ENCODE measurements at places on chromosomes 1 and 21. TPM values are rescaled to one million over a fixed set of nuclear protein-coding genes. Genes with fewer than 3 reads are reported as not detected.

The IGSF5 gene
- polyA plus RNA-seq, result 1.6 TPM

The COA6 gene
- 25.0 TPM for polyA plus RNA-seq

DNA sequence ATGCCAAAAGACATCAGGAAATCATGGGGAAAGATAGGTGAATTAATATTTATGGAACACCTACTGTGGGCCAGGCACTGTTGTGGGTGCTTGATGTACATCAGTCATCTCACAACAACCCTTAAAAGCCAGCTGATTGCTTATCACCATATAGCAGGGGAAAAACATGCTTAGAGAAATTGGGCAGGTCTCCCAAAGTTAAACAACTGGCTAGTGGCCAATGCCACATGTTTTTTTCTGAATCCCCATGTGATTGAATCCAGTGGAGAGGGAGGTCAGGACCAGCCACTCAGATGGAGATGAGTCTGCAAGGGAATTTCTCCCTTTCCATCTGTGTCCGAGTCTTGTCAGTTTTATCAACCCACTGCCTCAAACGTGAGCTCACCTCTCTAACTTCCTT lies 33.5 kb downstream of the UTP25 start:
- DNase-seq, result no peak

- no peak for DNase-seq
These were observed 29.2 kb upstream of the PDE9A start for GRCh38 chr21:42624095-42624790.

GRCh38 chr1:39666772-39667171 lies 5.1 kb downstream of the NT5C1A start:
- no peak for DNase-seq

DNA sequence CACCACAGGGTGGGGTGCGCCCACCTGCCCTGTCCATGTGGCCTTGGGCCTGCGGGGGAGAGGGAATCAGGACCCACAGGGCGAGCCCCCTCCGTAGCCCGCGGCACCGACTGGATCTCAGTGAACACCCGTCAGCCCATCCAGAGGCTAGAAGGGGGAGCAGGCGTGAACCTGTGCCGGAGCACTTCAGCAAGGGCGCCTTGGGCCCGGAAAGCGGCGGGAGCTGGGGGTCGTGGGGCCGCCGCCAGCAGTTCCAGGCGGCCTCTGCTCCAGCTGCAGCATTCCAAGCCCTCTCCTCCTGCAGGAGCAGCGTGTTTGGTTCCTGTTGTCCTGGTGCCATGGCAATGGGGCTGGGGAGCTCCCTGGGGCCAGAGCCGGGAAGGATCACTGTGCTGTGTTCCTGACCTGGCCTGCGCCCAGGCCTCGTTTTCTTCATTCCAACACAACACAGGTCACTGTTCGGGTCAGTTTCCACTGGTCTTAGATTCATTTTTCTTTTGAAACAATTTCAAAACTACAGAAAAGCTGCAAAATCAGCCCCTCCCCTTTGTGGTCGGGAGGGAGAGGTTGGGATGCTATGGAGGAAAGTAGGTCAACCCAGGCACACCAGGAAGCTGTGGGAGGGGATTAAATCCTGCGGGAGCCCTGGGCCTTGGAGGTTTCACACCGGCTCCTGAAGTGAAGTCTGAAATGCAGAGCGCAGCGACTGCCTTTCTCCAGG lies 18.8 kb downstream of the SLX9 start:
- DNase-seq, result peak; percentile 96

GRCh38 chr1:17278996-17279830 lies 28.8 kb upstream of the PADI4 start:
- no peak for DNase-seq

GRCh38 chr1:3078430-3078861 lies 9.4 kb downstream of the PRDM16 start:
- no peak for DNase-seq

- DNase-seq, result no peak
These were observed 18.8 kb downstream of the UCK2 start for GRCh38 chr1:165845992-165846748.

DNA sequence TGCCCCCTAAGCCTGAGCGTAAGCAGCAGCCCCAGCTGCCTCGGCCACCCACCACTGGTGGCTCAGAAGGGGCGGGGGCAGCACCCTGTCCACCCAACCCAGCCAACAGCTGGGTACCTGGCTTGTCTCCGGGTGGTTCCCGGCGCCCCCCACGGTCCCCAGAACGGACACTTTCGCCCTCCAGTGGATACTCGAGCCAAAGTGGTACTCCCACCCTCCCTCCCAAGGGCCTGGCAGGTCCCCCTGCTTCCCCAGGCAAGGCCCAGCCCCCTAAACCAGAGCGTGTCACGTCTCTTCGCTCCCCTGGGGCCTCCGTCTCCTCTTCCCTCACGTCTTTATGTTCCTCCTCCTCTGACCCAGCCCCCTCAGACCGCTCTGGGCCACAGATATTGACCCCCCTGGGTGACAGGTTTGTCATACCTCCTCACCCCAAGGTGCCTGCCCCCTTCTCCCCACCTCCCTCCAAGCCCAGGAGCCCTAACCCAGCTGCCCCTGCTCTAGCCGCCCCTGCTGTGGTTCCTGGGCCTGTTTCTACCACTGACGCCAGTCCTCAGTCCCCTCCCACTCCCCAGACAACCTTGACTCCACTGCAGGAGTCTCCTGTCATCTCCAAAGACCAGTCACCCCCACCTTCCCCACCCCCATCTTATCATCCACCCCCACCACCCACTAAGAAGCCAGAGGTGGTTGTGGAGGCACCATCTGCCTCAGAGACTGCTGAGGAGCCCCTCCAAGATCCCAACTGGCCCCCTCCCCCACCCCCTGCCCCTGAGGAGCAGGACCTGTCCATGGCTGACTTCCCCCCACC lies 46.2 kb downstream of the YARS1 start:
- DNase-seq, result no peak
